ENCODE measurements at places on chromosomes 16 and 17.

DNA sequence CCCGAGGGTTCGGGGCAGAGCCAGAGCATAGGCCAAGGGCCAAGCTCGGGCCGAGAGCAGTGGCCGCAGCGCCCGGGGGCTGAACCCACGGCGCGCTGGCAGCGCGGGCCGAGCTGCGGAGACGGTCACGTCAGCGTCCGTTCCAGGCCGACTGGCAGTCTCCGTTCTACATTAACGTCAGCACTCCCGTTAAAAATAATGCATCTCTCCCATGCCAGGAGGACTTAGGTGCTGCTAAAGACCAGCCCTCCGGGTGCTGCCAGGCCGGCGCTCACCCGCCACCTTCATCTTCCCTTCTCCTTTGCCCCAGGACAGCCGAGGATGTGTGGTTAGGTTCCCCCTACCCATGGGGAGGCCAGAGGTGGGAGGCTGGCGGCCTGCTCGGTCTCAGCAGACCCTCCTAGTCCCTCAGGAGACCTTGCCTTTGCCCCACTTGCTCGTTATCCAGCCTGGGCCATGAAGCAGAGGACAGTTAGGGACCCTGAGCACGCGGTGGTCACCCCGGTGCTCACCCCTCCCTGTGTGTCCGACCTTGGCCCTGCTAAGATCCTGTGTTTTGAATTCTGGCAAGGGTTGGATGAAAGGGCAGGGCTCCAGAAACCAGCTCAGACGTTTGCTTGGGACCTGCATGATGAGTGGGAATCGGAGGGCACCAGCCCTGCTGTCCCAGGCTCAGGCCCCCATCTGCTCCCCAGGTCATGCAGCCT lies 572 bp downstream of the MPG start:
- no peak for DNase-seq

GRCh38 chr16:87451563-87452210 lies 41.1 kb downstream of the ZCCHC14 start:
- no peak for DNase-seq

- DNase-seq, result no peak
These were observed 7.5 kb upstream of the ARMC5 start for GRCh38 chr16:31451681-31452351.

DNA sequence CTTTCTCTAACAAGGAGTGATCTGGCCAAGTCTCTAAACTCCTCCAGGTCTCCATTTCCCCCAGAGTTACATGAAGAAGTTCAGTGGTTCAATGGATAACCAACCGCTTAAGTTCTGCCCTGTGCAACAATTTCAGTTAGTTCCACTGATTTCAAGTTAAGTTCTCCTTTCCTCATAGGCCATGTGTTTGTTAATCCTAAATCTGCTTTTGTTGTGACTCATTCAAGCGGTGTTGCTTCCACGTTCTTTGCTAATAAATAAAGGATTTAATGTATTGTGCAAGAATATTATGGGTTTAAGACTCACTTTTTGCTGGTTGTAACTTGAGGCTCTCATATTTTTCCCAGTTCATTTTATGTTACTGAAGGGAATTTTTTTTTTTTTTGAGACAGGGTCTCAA lies 36.3 kb downstream of the GNA13 start:
- no peak for DNase-seq

GRCh38 chr16:2904100-2904921 lies 7.4 kb upstream of the FLYWCH1 start:
- DNase-seq, result peak; percentile 68

- DNase-seq, result no peak
These were observed 1.6 kb downstream of the PRSS41 start for GRCh38 chr16:2799859-2800226.

- DNase-seq, result no peak
These were observed 680.6 kb upstream of the C16orf82 start for GRCh38 chr16:26386096-26386495.

DNA sequence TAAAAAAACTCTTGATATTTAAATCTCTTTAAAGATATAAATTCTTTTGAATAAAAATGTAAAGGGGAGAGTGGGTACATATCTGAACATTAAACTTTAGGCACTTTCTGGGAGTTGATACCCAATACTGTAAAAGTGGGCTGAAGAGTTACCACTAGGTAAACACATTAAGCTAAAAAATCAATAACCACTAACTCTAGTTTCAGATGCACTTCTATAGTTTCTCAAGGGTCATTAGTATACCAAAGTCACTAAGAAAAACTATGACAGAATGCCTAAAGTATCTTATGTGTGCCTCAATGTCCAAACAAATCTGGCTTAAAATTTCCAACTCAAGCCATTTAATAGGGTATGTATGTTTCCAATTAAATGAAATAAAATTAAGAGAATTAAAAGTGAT lies 13.1 kb upstream of the CFDP1 start:
- no peak for DNase-seq

DNA sequence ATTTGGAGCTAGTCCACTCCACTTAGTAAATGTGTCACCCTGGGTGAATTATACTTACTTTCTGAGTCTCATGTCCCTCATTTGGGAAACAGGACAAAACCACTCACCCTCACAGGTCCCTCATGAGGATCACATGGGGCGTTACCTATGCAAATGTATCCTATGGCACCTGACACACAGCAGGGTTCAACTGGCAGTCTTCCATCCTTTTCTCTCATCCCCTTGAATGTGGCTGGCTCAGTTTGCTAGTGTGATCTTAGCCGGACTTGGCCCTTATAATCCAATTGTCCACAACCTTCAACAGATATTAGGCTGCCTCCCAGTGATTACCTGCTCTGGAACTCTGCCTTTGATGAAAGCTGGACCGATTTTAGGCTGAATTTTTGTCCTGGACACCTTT lies 308.8 kb downstream of the MAP2K6 start:
- DNase-seq, result no peak

DNA sequence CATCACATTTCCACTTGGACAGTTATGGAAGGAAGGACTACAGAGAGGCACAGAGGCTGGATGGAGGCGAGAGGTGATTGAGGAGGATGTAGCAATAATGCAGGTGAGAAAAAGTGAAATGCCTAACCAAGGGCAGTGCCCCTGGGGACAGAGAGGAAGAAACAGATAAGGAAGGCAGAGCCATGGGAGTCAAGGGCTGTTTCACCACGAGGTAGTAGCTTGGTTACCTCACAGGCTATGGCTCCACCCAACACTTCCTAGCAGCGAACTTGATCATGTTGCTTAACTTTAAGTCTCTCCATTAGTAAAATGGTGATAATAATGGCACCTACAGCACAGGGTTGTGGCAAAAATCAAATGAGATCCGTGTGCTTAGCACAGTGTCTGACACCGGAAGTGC lies 83.9 kb downstream of the YPEL2 start:
- no peak for DNase-seq

- no peak for DNase-seq
These were observed 16.4 kb downstream of the SLC5A10 start for GRCh38 chr17:18968345-18968744.

GRCh38 chr16:56042416-56042815 lies 148.9 kb upstream of the GNAO1 start:
- no peak for DNase-seq

GRCh38 chr16:23842137-23842600 lies 6.4 kb downstream of the PRKCB start:
- DNase-seq, result no peak

DNA sequence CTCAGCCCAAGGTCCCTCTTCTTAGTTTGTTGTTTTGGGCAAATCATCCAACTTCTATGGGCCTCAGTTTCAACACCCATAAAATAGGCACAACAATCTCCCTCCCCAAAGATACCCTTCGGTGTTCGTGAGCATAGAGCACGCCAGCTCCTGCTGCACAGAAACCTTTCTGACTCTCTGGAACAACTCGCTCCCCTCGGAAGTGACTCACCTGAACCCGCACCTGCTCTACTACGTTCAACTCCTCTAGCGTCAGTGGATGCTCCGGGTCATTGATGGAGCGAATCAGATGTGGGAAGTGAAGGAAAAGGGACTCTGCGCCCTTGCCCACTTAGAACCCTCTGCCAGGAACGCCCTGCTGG lies 445 bp downstream of the CIAO2B start:
- DNase-seq, result peak; percentile 77

- no peak for DNase-seq
These were observed 598 bp downstream of the NIP7 start for GRCh38 chr16:69340095-69340644.

GRCh38 chr17:76471498-76472257 lies 4.3 kb downstream of the AANAT start:
- no peak for DNase-seq

- no peak for DNase-seq
These were observed 71.4 kb upstream of the KCTD5 start for GRCh38 chr16:2610781-2611498.

DNA sequence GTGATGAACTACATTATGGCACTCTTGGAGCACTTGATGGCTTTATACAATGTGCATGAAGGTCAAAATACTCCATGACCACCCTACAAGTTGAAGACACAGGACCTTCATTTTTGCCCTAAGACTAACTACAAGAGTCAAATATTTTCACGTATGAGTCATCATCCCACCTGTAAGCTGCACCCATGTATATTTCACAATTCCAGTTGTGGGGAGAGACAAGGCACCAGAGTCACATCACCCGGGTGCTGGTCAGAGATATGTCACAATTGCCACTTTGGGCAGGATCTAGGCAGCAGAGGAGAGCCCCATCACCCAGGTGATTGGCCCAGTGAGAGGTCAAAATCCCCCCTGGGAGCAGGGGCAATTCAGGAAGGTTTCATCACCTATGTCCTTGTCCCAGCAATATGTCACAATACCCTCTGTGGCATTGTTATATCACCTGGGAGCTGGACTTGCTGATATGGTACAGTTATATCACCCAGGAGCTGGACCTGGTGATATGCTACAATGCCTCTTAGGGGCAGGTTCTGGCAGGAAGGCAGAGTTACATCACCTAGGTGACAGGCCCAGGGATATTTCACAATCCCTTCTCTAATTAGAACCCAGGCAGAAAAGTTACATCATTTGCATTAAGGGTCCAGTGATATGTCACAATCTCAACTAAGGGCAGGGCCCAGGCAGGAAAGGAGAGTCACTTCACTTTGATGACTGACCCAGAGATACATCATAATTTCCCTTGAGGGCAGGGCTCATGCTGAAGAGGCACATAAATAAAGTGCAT lies 1839.2 kb downstream of the TP53TG3F start:
- no peak for DNase-seq

- no peak for DNase-seq
These were observed 281.0 kb downstream of the FTO start for GRCh38 chr16:53984936-53985335.

DNA sequence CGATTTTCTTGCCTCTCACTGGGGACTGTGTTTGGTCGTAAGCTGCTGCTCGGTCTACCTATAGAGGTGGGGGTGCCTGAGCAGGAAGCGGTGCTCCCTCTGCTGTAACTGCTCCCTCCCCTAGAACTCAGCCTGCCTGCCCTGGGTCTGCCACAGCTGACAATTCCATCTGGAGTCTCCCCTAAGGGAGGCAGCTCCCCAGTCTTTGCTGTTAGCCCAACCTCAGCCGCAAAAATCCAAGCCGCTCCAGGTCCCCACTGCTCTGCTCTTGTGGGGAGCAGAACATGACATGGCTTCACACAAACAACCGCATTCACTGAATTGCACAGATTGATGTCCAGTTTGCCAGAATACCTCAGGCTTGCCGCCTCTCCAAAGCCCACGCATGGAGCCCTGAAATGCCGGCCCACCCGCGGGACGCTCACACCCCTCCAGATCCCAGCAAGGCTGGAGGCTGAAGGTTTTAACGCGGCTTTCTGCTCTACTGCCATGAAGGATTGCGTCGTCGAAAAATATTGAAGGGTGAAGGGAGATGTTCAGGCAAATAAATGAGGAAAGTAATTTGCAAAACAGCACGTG lies 221.5 kb upstream of the FOXF1 start:
- DNase-seq, result no peak

DNA sequence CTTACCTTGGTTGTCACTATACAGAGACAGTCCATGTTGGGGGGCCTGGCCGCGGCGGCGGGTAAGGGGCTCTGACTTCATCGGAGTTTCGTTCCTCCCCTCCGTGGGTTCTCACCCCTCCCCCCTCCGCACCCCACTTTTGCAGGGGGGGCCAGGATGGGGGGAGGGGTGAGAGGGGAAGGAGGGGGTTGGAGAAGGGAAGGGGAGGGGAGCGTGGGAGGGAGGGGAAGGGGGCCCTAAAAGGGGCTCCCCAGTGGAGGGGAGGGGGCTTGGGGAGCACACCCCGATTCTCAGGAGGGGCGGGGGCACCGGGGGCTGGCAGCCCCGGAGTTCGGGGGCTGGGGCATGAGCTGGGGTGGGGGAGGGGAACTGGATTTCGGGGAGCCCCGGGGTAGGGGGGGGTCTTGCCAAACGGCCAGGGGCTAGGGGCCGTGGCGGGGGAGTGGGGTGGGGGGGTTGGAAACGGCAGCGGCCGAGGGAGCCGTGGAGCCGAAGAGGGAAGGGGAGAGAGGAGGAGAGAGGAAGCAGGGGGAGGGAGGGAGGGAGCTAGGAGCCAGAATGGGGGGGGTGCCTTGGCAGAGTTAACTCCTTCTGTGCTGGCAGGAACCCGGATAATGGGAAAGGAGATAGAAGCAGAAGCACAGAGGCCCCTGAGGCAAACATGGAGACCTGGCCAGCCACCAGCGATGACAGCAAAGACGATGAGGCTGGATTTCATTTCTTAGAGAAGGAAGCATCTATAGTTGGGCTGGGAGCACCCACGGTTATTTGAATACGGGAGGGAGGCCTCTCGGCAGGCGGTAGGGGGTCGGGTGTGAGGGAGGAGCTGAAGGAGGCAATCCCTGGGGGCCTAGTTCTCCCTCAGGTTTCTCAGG lies 2.3 kb downstream of the DLG4 start:
- no peak for DNase-seq

DNA sequence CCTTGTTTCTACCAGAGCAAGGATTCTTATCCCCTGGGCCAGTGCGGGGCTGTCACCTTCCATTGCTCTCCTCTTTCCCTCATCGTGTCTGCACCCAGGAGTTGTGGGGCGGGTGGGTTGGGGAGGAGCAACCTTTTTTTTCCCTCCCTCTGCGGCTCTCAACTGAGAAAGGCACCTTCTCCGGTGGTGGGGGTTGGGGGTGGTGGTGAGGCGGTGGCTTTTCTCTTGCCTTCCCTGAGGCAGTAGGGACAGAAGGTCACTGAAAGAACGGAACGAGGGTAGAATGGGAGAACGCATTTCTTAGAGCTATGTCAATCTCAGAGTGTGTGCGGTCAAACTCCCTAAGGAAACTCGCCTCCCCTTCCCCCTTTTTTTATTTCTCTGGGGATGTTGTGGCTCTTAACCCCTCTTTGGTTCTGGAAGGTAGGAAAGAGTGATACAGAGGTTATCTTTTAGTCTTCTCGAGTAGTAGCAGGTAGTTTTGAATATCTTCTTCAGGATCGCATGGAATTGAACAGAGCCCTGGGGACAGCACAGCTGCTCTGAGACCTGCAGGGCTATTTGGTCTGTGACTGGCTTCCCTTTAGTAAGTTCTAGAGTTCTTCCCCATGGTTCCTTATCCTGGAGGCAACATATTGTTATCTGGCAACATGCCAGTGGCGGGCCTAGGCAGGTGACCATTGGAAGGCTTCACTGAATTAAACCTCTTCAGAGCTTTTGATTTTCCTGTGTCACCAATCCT lies 994 bp downstream of the CLTC start:
- DNase-seq, result peak; percentile 39

All from stimulated activated CD4-positive, alpha-beta T cell treated with anti-CD3 and anti-CD28 coated beads, Interleukin-4, amount 100 ng/mL, for 4 hours (primary cell).